SHP77 treated with DMSO at 0.1 percent for 48 hours (cell line): ENCODE measurements at places on chromosomes 5 and 9.

DNA sequence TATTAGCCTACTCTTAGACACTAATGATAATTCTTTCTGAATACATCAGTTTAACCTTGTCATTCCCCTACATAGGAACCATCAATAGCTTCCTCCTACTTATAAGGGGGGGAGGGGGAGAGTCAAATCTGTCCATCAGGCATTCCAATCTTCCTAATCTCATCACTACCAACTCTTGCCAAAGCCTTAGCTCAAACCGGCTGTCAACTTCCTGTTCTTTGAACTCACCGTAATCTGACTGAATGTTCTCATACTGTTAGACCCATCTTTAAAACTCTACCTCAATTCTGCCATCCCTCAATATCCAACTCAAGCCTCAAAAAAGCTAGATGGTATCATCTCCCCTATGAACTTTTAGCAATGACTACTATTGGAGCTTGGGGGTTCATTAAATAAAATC is 41.9 kb upstream of the RNF38 start:
- DNase-seq: no peak

DNA sequence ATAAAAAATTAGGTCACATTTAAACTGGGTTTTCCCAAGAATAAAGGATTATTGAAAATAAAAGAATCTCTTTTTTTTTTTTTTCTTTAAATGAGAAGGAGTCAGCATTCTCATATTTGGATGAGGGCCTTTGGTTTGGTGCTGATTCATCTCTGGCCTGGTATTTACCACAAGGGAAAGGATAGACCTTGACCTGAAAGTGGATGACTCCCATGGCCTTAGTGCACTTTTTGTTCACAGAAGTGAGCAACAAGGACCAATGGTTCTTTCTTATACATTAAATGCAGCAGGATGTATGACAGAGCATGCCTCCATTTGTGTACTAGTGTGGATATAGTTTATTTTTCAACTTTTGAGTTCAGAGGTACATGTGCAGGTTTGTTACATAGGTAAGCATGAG is 6.9 kb downstream of the YTHDC2 start:
- DNase-seq: no peak

GRCh38 chr9:136494012-136494411 is 11.2 kb upstream of the SEC16A start:
- DNase-seq: no peak

GRCh38 chr5:89313044-89313443 is 430.1 kb upstream of the MEF2C start:
- peak; percentile 5 for DNase-seq

GRCh38 chr5:142143878-142144277 is 35.3 kb downstream of the NDFIP1 start:
- no peak for DNase-seq

GRCh38 chr5:172377856-172378255 is 76.5 kb downstream of the SH3PXD2B start:
- DNase-seq: no peak

DNA sequence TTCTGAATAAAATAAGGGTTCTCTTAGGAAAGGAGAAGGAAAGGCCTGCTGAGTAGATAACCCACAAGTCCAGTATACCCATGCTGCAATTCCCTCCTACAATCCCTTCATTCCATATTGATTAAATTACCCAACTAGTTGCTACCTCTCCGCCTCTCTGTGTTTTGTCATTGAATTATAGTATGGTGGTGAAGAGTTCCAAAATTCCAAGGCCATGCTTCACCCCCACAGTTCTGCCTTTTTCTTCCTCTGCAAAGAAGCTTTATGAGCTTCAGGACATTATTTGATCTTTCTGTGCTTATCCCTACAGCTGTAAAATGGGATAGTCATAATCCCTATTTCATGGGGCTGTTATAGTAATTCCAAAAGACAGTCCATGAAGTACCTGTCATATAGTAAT is 215.6 kb downstream of the ACTL7B start:
- DNase-seq: no peak

DNA sequence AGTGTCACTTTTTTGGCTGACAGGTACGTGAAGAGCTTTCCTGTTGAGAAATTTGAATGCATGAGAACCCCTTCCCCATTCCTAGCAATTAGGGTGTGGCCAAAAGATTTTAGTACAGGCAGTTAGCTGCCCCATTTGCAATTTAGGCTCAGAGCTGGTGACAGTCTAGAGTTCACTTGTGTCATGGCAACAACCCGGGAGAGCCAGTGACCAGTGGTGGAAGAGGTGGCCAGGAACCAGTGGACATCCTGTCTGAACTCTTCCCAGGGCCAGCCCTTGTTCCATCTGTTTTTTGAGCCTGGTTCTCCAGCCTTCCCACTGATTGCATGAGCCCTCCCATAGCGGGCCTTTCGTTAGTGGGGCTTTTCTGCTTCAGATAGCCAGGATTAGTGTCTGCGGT is 2.5 kb upstream of the NEUROG1 start:
- DNase-seq: no peak

- peak; percentile 1 for DNase-seq
Observed at GRCh38 chr9:80605129-80605528, 1033.4 kb downstream of the TLE4 start.

GRCh38 chr9:90802386-90802985 is 867 bp downstream of the SYK start:
- DNase-seq: no peak

DNA sequence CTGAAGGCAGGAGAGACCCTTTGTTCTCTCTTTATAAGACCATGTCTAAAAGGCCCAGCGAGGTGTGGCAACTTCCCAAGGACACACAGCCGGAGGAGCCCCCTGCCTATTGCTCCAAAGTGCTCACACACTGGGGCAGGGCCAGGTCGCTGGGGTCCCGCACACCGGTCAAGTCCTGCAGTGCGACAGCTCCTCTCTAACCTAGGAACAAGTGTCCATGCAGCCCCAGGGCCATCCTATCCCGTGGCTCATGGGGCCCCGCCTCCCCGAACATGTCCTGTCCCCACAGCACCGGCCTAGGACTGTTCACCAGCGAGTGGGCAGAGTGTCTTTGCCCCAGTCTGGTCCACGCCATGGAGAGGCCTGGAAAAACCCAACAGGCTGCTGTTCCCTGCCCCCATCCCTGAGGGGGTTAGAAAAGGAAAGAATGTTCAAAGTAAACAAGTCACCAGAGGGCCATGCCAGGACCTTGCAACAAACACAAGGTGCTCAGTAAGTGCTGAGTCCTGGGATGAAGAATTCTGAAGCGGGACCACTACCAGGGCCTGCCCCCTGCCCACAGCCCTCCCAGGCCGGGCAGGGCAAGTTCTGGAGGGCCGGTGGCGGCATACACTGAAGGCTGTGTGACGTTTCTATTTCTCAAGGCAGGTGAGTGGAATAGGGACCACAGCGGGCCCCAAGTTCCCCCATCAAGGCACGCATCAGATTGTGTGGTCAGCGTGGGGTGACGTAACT is 938 bp downstream of the NINJ1 start:
- no peak for DNase-seq

DNA sequence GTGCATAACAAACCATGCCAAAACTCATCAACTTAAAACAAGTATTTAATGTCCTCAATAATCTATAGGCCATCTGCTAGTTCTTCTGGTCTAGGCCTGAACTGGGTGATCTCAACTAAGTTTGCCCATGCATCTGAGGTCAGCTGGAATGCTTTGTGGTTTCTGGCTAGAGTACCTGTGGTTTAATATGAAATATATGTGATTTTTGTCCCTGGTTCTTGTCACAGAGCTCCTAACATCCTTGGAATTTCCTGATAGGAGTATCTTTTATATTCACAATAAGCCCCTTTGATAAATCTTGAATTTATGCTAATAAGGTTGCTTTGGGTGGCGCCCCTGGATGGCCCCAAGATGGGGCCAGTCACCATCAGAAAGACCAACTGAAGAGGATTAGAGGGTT is 535.9 kb downstream of the DNAH5 start:
- DNase-seq: no peak

- DNase-seq: no peak
Observed at GRCh38 chr5:132608107-132608506, 49.9 kb upstream of the IL13 start.

- no peak for DNase-seq
Observed at GRCh38 chr9:69771775-69772418, 12.1 kb upstream of the PTAR1 start.

DNA sequence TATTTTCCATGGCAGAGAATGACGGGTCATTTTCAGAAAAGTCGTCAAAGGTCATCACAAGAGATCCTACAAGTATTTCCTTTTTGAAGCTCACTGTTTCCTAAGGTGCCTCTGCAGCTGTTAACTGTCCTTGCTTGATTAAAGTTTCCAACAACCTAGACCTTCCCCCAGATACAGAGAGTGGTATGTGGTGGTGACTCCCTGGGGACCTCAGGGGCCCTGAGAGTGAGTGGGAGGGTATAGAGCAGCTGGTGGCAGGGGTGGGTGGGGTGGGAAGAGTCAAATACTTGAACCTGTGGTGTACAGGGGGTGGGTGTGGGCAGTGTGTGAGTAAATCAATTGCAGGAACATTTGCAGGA is 1.6 kb upstream of the CD72 start:
- no peak for DNase-seq

DNA sequence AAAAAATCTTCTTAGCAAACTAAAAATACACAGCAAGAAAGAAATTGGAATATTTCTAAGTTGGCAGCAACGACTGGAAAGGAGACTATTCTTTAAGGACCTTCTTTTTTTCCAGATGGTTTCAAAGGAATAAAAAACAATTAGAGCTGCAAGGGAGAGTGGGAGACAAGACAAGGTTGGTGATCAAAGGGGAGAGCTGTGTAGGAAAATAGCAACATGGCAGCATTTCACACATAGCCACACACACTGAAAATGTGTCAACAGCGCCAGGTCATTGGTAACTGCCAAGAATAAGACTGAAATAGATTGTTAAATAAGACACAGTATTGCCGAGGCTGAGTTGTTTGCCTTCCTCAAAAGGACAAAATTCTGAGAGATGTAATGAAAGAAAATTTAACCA is 88.1 kb upstream of the TLE1 start:
- no peak for DNase-seq

GRCh38 chr5:143536364-143536763 is 132.9 kb upstream of the NR3C1 start:
- no peak for DNase-seq

DNA sequence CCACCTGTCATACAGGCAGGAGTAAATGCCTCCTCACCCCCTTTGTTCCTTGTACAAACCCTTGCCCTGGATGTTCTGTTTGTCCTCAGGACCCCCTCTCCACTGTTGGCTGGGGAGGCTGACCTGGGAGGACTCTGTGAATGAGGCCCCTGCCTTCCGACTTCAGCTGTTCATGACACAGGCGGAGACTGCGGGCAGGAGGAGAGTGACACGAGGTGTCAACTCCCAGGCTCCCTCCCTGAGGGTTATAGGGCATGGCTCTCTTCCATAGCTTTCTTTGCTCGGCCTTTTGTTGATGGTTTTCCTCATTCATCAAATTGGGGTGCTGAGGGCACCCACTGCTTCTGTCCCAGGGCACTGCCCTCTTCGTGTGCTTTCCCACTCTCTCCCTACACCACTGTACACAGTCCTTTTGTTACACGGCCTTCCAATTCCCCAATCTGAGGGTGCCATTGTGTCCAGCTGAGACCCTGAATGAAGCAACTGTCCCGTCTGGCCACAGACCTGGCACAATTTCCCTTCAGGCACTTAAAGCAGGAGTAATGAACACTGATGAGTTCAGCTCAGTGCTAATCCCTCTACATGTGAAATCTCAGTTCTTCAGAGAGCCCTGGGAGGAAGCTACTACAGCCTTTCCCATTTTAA is 33.8 kb downstream of the KCNIP1 start:
- DNase-seq: no peak

DNA sequence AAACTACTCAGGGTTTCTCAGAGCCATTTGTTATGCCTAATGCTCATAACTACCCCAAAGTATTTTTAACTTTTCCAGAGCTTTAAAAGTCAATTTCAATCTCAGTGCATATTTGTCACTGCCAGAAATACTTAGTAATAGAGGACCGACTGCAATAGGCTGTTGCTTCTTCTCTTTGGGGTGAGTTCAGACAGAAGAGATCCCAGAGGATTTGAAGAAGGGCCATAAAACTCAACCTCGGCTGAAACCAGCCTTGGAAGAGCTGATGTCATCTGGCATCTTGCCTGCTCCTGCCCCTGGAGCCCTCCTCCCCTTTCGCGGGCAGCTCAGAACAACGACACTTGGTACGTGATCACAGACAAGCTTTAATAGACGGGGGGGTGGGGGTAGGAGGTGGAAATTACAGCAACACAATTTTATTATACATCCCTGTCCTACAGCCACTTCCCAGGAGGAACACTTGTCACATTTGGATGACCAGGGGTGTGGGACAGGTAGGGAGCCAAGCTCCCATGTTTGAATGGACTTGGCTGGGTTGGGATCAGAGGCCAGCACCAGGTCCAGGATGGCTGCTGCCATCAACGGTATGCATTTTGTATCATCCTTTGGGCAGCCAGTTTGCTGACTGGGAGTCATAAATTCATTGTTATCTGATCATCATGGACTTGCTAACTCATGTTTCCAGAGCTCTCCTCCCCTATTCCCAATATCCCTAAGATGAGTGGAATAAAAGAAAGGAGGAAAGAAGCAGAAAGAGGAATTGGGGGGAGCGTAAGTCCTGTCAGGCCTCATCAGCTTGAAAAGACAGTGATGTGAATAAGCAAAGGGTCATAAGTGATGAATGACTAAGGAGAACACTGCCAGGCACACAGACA is 186.6 kb upstream of the PANK3 start:
- no peak for DNase-seq

- DNase-seq: no peak
Observed at GRCh38 chr9:136021171-136021871, 60.1 kb upstream of the UBAC1 start.

DNA sequence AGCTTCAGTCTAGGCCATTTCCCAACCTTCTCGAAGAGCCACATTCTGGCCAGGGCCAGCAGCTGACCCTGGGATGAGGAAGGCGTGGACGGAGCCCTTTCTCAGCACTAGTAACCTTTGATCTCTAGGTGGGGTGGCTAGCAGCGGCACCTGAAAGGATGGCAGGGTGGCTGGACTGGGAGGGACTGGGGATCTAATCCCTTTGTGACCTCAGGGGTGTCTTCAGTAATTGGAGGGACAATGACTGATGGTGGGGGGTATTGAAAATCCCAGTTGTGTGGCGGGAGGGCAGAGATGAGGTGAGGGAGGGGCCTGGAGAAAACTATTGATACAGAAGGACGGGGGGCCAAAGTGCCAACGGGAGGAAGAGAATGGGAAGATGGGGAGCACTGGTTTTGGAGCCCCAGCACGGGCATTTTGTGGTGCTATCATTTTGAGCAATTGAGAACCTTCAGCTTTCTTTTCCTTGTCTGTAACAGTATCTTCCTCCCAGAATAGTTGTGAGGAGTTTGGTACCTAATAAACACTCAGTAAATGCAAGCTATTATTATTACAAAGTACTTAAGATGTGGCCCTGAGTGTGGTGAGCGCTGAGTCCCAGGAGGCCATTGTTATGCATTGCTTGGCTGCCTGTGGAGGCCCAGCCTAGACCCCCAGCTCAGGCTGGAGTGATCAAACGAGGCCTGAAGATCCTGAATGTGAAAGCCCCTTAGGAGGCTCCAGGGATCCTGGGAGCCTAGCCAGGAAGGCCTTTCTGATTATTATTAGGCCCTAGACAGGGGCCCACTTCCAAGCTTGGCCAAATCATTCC is 37.3 kb upstream of the UBE2D2 start:
- DNase-seq: no peak
